Right atrium auricular region (tissue), 2 donors: ENCODE measurements at places on chromosomes 5 and 9. TPM values are rescaled to one million over a fixed set of nuclear protein-coding genes. Genes with fewer than 3 reads are reported as not detected.

DNA sequence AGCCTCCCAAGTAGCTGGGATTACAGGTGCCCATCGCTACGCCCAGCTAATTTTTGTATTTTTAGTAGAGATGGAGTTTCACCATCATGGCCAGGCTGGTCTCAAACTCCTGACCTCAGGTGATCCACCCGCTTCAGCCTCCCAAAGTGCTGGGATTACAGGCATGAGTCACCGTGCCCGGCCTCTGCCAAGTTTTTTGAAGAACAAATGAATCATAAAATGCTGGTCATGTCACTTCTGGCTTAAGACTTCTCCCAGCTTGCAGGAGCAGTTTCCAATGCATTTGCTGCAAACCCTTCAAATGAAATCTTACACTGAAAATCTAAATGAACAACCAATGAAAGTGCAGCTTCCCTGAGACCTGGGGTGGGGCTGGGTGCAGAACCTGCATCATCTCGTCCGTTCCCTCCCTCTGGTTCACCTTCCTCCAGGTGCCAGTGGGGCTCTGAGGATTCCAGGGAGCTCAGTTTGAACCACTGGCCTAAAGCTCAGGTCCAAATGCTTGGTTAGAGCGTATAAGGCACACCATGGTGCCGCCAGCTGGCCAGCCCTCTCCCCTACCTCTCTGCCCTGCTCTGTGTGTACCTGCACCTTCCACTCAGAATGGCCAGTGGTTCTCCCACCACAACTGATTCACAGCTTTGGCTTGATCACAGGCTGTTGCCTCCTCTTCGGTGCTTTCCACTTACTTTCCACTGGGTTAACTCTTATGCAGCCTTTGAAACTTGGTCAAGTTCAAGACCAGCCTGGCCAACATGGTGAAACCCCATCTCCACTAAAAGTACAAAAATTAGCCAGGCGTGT lies 39.8 kb upstream of the FUBP3 start:
- no peak for DNase-seq
- no peak overlapping the region for H3K27ac ChIP-seq
- no peaks in the 10 kb centered on the region for H3K36me3 ChIP-seq

GRCh38 chr5:93579692-93580062 lies 1.3 kb downstream of the NR2F1-AS1 start:
- no peaks in the 10 kb centered on the region for H3K27me3 ChIP-seq
- H3K27ac ChIP-seq = peak overlapping the region; percentile 85
- H3K36me3 ChIP-seq = no peaks in the 10 kb centered on the region
- H3K4me3 ChIP-seq = peak overlapping the region; percentile 72
- peaks cover 30% of the 10 kb centered on the region for H3K4me1 ChIP-seq

DNA sequence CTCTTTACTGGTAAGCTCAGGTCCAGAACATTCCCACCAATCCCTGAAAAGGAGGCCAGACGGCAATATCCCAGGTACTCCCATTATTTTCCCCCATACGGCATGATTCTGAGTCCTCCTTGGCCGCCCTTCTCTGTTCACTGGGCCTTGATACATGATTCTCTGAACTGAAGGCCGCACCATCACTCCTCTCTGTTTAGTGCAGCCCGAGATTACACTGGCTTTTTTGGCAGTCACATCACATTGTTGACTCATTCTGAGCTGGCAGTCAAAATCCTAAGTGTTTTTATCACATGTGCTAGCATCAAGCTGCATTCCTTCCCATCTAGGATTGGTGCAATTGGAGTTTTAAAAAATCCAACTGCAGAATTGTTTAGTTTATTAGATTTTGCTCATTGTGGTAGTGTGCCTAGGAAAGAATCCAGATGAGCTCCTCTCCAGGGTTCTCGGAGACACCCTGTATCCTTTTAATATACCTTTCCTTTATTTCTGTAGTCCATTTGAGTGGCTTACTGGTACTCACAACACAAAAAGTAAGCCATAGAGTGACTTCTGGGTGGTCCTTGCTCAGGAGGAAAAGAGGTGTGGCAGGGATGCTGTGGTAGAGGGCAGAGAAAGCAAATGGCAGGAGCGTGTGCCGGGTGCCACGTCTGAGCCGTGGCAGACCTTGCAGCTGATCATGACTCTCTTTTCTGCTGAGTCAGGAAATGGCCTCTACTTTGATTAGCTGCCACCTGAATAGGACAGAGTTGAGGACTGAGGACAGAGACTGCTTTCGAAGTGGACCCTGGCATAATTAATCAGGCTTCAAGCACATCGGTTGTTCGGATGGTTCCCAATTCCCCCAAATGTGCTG lies 121.1 kb upstream of the IL12B start:
- peak; percentile 85 for DNase-seq
- H3K27ac ChIP-seq = peak overlapping the region; percentile 90
- no peaks in the 10 kb centered on the region for H3K27me3 ChIP-seq
- no peaks in the 10 kb centered on the region for H3K4me1 ChIP-seq
- H3K36me3 ChIP-seq = no peaks in the 10 kb centered on the region

DNA sequence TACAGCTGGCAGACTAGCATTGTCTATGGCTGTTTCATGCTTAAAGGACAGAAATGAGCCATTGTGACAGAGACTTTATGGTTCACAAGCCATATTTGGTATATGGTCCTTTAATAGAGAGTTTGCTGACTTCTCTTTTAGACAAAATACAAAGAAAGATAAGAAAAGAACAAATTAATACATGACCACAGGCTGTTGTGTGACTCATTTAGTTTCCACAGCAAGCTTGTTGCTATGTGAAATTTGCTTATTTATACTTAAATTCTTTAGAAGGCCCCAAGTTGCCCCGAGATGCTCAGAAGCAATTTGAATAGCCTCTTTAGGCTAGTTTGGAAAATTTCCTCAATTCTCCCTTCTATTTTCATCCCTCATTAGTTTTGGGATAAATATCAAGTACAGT lies 315.3 kb upstream of the RPS23 start:
- H3K4me1 ChIP-seq = no peaks in the 10 kb centered on the region
- DNase-seq = no peak

- DNase-seq = no peak
- H3K27ac ChIP-seq = no peak overlapping the region
- H3K36me3 ChIP-seq = no peaks in the 10 kb centered on the region
- H3K4me1 ChIP-seq = peaks cover 3% of the 10 kb centered on the region
- no peaks in the 10 kb centered on the region for H3K27me3 ChIP-seq
- no peak overlapping the region for H3K4me3 ChIP-seq
These were observed 413.6 kb upstream of the GRAMD2B start for GRCh38 chr5:126009566-126009965.

GRCh38 chr5:131068893-131069643 lies 96.0 kb downstream of the HINT1 start:
- no peak for DNase-seq
- H3K27ac ChIP-seq = no peak overlapping the region
- no peaks in the 10 kb centered on the region for H3K4me1 ChIP-seq
- no peaks in the 10 kb centered on the region for H3K36me3 ChIP-seq
- H3K27me3 ChIP-seq = no peaks in the 10 kb centered on the region

DNA sequence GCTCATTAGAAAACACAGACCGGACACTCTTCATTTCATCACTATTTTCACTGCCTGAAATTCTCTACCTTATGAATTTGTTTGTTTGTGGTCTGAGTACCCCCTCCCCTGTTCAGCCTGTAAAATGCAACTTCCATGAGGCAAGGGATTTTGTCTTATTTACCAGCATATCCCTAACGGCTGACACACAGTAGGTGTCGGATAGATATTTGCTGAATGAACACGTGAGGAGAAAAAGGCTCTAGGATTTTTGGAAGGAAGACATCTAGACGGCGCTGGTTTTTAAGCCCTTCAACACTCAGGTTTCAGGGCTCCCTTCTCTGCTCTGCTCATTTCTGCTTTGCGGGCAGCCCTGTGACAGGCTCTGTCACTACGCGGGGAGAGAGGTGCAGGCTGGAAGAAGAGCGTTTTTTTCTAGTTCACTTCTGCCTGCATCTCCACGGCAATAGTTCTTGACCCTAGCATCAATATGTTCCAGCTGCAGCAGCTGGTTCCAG lies 41.0 kb downstream of the KCNMB1 start:
- H3K4me3 ChIP-seq = no peak overlapping the region
- no peak overlapping the region for H3K27ac ChIP-seq
- H3K27me3 ChIP-seq = no peaks in the 10 kb centered on the region
- no peak for DNase-seq
- H3K36me3 ChIP-seq = no peaks in the 10 kb centered on the region

DNA sequence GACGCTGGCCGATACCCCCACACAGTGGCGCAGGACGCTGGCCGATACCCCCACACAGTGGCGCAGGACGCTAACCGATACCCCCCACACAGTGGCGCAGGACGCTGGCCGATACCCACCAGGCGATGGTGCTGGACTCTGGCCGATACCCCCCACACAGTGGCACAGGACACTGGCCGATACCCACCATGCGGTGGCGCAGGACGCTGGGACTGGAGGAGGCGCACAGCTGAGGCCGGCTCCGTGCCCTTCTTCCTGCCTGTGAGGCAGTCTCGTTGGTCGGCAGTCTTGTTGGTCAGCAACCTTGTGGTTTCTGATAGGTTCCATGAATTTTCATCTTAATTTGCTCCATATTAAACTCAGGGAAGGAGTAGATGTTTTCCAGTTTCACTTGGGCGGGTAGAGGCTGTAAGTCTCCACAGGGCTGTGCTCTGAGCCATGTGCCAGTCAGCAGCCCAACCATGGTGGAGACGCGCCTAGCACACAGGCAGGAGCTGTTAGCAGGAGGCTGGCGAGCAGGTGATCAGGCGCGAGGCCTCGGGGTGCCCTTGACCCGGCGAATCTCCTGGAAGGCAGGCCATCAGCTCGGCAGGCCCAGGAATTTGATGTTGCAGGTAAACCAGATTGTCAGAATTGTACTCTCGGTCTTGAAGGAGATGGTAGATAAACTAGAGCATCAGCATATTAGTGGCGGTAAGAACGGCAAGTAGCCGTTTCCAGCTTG lies 75.6 kb downstream of the EHMT1 start:
- H3K36me3 ChIP-seq = no peaks in the 10 kb centered on the region
- H3K27me3 ChIP-seq = no peaks in the 10 kb centered on the region
- no peaks in the 10 kb centered on the region for H3K4me1 ChIP-seq

The HAUS6 gene
- total RNA-seq = 4.8 TPM

- no peaks in the 10 kb centered on the region for H3K27me3 ChIP-seq
- H3K27ac ChIP-seq = no peak overlapping the region
- no peak overlapping the region for H3K4me3 ChIP-seq
These were observed 32.5 kb upstream of the HMHB1 start for GRCh38 chr5:143779506-143779905.

- DNase-seq = no peak
- no peak overlapping the region for H3K27ac ChIP-seq
- no peaks in the 10 kb centered on the region for H3K36me3 ChIP-seq
- no peak overlapping the region for H3K4me3 ChIP-seq
- no peaks in the 10 kb centered on the region for H3K27me3 ChIP-seq
These were observed 305.2 kb downstream of the EFNA5 start for GRCh38 chr5:107365320-107366109.

The LCNL1 gene
- 1.1 TPM for total RNA-seq

- no peak for DNase-seq
- no peaks in the 10 kb centered on the region for H3K36me3 ChIP-seq
- no peak overlapping the region for H3K4me3 ChIP-seq
- peaks cover 22% of the 10 kb centered on the region for H3K4me1 ChIP-seq
These were observed 35.7 kb downstream of the ELL2 start for GRCh38 chr5:95925939-95926338.

The ALDH1A1 gene
- total RNA-seq = 24.0 TPM

GRCh38 chr9:115525111-115526058 lies 407.4 kb upstream of the TNC start:
- no peak for DNase-seq
- H3K4me3 ChIP-seq = no peak overlapping the region
- H3K27ac ChIP-seq = no peak overlapping the region
- no peaks in the 10 kb centered on the region for H3K36me3 ChIP-seq
- no peaks in the 10 kb centered on the region for H3K4me1 ChIP-seq
